DMS153 (cell line): ENCODE measurements at places on chromosomes 6 and 20.

- no peak for DNase-seq
Measured at GRCh38 chr6:125586074-125586473, 163.4 kb upstream of the HEY2 start.

GRCh38 chr20:46541229-46541935 lies 9.1 kb downstream of the OCSTAMP start:
- no peak for DNase-seq

DNA sequence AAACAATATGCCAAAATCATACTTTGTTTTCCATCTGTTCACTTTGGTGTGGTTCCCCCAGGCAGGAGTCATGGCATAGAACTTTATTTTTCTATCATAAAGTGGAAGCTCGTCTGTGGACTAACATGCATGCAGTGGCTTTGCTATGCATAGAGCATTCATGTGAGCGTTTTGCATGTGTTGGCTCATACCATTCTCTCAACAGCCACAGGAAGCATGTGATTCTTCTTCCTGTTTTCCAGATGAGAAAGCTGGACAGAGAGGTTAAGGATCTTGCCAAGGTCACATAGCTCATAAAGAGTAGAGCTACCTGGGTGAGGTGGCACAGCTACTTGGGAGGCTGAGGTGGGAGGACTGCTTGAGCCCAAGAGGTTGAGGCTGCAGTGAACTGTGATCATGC lies 123.4 kb upstream of the HDGFL1 start:
- DNase-seq: no peak

- DNase-seq: no peak
Measured at GRCh38 chr20:34388000-34388399, 24.9 kb downstream of the ITCH start.

DNA sequence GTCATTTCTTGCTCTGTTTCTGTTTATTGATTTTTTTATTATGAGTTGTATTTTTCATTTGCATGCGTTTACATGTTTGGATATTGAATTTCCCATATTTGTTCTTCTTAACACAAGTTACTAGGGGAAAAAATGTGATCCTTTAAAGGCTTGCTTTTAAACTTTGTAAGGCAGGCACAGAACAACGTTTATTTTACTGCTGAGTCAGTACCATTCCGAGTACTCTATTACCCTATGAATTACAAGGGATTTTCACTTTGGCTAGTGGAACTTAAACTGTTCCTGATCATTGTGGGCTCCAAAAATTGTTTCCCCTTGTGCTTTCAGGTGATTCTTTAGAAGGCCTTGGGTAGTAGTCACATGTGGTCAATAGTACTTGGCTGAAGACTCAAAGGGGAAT lies 28.5 kb downstream of the FAM162B start:
- no peak for DNase-seq
